Left ventricle myocardium superior (tissue), 1 donor: ENCODE measurements at places on chromosomes 7 and 10. TPM values are rescaled to one million over a fixed set of nuclear protein-coding genes. Genes with fewer than 3 reads are reported as not detected.

MYOZ1 gene
- 0.32 TPM for total RNA-seq

DNA sequence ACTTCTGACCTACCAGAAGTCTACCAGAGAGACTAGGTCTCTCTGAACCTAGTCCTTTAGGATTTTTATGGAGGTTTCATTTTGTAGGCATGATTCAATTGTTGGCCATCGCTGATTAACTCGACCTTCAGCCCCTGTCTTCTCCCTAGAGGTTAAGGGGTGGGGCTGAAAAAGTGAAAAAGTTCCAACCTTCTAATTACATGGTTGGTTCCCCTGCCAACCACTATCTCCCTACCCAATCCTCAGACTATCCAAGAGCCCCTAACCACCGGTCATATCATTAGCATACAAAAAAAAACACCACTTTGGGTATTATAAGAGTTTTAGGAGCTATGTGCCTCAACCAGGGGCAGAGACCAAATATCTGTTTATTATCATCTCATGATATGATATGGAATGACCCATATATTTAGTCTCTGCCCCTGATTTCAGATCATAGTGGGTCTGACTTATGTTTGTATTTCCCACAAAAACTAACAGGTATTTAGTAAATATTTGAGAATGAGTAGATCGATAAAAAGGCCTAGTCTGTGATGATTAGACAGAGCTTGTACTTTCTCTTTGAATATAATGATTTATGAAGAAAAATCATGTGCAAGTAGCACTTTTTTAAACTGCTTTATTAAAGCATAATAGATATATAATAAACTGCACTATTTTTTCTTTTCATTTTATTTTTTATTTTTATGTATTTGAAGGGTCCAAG is 35.8 kb downstream of the DNAJC9 start:
- DNase-seq: no peak

MCM10 gene
- total RNA-seq: 0.30 TPM

LRRD1 gene
- not detected for total RNA-seq
